ENCODE measurements at places on chromosomes 11 and 22.

- DNase-seq, result no peak
Observed at GRCh38 chr11:114384487-114384886, 15.8 kb downstream of the C11orf71 start.

DNA sequence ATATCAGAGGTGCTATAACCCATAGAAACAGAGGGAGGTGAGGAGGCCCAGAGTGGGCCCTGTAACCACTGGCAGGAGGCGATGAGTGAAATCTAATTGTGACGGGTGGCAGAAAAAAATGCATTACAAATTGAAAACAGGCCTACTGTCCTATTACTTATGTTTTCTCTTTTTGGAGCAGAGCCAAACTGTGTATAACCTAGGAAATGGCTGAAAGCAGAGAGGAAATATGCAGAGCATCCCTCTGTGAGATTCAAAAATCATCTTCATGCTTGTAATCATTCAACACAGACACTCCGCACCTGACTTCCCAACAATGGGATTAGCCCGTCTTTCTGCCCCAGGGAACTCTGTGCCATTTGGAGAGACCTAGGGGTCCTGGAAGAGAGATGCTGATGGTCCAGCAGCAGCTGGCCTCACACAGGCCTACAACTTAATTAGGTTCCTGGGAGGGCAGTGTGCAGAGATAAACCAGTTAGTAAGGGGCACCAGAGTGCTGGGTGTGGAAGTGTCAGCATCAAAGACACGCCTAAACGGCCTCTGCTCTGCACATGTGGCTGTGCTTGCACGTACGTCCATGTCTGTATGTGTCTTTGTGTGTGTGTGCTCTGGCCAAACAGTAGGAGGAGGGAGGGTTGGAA is 41.8 kb downstream of the MAP6 start:
- DNase-seq, result no peak

GRCh38 chr11:15801616-15802015 is 554.7 kb downstream of the SOX6 start:
- DNase-seq, result no peak

GRCh38 chr22:32809786-32810554 is 8.5 kb downstream of the TIMP3 start:
- no peak for DNase-seq

DNA sequence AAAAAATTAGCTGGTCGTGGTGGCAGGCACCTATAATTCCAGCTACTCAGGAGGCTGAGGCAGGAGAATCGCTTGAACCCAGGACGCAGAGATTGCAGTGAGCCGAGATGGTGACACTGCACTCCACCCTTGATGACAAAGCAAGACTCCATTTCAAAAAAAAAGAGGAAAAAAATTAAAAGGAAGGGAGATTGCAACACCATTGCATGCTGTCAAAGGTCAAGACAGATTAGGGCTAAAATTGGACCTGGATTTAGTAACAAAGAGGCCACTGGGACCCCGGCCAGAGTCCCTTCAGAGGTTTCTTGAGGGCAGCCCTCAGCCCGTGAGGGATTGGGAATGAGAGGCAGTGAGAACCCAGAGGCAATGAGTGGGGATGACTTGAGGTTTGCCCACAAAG is 8.2 kb upstream of the MAFF start:
- DNase-seq, result no peak

DNA sequence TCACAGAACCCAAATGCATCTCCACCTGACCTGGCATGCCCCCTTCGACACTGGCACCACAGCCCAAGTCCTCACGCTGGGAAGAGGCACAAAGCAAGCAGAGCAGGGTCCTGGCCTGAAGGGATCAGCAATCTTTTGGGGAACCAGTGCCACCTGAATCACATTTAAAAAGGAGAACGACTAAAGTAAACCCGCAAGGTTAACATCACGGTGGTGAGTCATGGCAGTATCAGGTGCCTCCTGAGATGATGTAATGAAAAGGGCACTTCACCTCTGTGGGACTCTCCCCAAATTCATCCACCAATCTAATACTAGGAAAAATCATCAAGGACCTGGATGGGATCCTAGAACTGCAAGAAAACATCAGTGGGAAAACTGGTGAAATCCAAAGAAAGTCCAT is 44.9 kb downstream of the PACSIN2 start:
- DNase-seq, result no peak

GRCh38 chr11:111245425-111245824 is at the start of gene POU2AF2:
Gene POU2AF2, plus strand, starts transcription at chr11:111245725. Its CDS starts 129 bp downstream, at chr11:111245854.
- DNase-seq, result no peak

DNA sequence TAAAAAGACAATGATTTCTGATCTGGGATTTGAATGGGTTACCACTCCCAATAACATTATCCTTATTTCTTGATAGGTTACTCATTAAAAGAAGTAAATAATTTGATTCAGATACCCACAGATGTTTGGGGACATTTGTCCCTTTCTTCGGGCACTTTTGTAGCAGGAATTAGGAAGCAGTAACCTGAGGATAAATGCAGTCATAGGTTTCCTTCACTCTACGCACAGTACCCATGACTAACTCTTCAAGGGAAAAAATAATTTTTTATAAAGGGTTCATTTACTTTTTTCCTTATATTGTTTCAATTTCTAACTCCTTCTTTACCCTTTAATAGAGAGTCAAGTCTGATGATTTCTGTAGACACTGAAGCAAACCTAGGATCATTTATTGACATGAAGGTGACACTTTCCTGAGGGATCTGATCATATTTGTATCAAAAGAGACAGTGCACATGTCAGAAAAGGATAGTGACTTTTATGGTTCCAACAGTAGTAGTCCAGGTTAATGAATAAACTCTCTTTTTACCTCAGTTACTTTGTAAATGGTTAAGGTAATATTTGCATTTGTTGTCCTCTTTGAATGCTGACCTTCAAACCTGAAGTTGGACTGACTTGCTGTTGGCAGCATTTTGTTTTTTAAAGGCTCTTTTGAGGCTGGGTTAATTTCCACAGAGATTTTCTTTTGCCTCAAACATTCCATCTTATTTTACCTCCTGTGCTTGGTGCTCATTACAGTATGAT is 1072.0 kb downstream of the LRRC4C start:
- no peak for DNase-seq

DNA sequence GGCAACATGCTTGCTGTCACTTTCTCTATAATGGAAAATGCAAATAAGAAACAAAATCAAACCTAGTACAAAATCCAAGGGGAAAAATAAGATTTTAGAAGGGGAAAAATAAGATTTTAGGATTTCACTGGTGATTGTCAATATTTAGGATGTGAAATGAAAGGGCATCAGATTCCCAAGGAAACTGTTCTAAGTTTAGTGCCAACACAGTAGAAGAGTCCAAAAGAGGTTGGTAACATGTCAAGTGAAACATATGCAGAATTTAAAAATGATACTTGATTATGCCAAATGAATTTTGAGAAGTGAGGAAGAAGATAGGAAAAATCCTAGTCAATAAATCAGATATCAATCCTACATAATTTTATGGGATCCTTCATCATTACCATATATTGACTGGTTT is 45.7 kb upstream of the ARL14EP start:
- no peak for DNase-seq

DNA sequence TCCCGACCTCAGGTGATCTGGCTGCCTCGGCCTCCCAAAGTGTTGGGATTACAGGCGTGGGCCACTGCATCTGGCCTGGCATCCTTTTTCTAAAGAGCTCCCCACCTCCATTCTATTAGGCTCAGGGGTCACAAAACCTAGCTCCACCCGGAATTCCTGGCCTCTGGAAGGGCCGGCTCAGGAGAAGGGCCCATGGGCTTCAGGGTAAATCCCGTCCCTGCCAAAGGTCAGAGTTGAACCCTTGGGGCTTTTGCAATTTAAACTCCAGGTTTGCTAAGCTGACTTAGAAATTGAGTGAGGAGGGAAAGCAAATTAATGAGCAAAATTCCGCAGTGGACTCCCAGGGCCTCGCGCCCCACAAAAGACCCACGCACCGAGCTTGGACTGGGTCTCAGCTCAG is 48.3 kb downstream of the RPS6KA4 start:
- DNase-seq, result no peak

DNA sequence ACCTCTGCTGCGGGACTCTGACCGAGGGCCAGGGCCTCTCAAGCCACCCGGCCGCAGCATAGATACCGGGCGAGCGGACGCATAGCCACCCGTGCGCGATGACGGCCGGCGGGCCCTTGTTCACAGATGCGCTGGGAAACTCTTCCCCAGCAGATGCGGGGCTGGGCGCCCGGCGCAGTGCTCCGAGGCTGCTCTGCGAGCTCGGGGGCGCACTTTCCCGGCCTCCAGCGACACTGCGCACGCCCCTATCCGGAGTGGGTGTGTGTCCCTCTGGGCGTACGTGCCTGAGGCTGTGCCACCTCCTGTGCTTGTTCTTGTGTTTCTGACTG is 104.7 kb upstream of the E2F8 start:
- peak; percentile 36 for DNase-seq

DNA sequence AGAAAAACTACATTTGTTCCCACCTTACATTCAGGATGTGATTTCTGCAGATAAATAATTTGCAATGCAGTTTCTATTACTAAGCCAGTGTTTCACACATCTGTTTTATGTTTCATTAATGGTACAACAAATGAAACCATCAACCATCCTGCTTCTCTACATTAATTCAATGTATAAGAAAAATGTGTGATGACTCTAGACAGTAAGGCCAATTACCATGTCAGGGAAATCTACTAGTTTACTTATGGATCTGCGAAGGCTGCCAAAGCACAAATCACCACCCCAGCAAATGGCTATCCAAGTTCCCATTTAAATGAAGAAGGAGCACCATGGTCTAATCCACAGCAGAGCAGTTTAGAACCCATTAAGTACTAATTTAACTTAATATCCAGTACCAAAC is 50.1 kb upstream of the NCAM1 start:
- DNase-seq, result no peak
